ENCODE measurements at places on chromosomes 6 and 20. TPM values are rescaled to one million over a fixed set of nuclear protein-coding genes. Genes with fewer than 3 reads are reported as not detected.

Gene PNPLA1
- total RNA-seq = not detected

Gene PSORS1C1
- 0.48 TPM for total RNA-seq

Gene FOXA2
- not detected for total RNA-seq

Gene CCDC28A
- total RNA-seq = 23.3 TPM

Gene UBE2C
- total RNA-seq = 0.98 TPM

Gene CUTA
- total RNA-seq = 123 TPM

Gene PTPRT
- 6.3 TPM for total RNA-seq

DNA sequence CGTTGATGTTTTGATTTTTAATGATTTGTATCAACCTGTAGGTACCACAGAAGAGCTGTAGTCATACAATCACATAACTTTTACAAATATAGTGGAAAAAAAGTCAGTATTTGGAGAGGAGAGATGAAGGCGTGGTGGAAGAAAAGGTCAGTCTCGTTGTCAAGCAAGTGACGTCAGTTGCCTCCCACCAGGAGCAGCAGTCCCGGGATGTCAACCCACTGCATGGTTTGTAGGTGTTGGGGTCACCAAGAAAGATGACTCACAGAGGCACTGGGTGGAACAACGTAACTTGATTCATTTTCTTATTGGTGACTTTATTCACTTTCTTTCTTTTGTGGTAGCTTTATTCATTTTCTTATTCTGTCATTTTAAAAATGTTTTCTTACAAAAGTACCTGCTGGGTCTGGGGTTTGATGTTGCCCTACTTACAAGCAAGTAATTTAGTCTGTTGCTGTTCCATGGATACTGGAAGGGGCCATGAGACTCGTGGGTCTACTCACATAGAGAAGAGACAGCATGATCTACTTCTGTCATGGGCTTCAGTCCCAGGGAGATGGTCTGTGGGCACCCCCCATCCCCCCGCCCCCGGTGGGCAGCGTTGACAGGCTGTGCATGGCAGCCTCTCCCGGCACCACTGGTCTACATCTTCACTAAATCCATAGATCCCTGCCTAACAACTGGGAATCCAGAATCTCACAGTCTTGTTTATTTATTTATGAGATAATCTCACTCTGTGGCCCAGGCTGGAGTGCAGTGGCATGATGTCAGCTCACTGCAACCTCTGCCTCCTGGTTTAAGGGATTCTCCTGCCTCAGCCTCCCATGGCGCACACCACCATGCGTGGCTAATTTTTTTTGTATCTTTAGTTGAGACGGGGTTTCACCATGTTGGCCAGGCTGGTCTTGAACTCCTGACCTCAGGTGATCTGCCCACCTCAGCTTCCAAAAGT is 36.4 kb upstream of the SYNJ2 start:
- no peak for DNase-seq

GRCh38 chr20:1275919-1276318 is 9.8 kb downstream of the SNPH start:
- DNase-seq = no peak

DNA sequence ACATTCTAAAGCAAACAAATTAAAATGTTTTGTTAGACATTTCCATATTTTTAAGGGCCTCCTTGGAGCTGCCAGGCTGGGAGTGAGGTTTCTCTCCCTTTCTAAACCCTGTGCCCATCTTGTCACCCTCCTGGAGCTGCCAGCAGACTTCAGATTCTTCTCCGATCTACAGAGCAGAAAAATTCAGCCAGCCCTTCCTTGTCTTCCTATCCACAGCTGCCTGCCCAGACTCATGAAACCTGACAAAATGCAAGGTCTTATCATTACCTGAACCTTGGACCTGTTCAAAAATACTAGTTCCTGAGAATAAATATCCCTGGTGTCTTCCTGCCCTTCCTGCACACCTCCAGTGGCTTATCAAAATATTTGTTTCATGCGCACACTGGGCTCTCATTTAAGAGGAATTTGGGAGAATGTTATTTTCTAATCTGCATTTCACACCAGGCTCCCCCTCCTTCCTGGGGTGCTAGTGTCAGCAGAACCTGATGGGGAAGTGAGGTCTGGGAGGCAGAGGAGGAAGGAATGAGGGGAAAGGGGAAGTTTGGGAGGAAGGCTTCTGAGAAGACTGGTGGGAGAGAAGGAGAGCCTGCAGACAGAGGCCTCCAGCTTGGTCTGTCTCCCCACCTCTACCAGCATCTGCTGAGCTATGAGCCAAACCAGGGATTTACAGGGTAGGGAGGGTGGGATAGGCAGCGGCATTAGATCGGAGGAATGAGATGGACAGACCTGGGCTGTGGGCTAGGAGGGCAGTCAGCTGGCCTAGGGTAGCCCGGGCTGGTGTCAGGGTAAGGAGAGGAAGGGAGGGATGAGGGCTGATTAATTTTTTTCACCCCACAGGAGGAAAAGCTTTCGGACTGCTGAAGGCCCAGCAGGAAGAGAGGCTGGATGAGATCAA is at the start of gene AIF1:
Gene AIF1, plus strand, starts transcription at position 551 of the 895 bp plus-strand sequence. Its CDS starts 96 bp downstream, at position 647.
- DNase-seq = no peak

GRCh38 chr6:154786144-154786868 is 53.1 kb downstream of the SCAF8 start:
- DNase-seq = no peak

DNA sequence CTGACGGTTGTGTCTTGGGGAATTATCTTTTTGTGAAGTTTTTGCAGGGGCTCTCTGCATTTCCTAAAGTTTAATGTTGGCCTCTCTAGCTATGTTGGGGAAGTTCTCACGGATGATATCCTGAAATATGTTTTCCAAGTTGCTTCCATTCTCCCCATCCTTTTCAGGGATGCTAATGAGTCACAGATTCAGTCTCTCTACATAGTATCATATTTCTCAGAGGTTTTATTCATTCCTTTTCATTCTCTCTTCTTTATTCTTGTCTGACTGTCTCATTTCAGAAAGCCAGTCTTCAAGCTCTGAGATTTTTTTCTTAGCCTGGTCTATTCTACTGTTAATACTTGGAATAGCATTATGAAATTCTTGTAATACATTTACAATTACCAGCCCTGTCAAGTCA is 61.3 kb downstream of the UNC5CL start:
- DNase-seq = no peak

DNA sequence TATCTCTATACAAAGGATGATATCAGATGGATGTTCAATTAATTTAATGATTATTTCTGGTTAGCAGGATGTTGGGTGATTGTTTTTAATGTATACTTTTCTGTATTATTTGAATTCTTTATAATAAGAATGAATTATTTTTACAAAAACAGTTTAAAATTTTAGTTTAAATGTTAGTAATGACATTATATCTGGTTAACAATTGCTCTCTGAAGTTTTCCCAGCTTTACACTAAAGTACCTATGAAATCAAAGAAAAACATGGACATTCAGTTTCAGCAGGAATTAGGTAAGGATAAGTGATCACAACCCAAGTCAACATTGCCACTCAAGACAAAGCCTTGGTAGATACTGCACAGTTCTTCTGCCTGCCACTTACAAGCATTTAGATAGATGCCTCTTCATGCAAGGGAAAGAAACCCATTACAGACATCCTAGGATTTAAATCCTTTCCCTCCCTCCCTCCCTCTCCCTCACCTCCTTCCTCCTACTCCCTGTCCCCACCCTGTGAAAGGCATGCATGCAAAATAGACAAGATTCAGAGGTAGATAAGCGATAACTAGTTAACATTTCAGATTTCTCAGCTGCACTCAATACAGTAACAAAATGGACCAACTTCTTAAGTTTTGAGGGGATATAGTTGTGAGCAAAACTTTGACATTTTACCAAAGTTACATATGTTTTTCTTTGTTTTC is 143.8 kb downstream of the STXBP5 start:
- DNase-seq = no peak

Measured in breast epithelium (tissue), 4 donors.